ENCODE measurements at places on chromosomes 6 and 20.

DNA sequence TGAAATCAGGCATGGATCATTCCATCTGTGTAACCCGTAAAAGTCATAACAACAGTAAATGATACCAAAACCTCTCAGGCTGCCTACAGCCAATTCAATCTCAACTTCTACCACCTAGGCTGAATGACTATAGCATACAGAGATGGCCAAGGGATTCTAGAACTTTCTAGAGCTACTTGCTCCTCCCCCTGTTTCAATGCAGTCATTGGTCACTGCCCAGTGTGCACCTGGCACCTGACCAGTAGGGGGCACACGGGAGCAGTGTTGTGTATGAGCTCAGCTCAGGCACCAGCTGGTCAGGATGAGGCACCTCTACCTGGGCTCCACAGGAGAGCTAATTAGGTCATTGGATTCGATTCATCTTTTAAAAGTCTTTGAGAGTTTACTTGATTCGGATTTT is 86.2 kb downstream of the PLEKHG1 start:
- DNase-seq: peak; percentile 12
- no peaks in the 10 kb centered on the region for H3K36me3 ChIP-seq
- H3K27ac ChIP-seq: no peak overlapping the region
- H3K4me1 ChIP-seq: no peaks in the 10 kb centered on the region
- no peaks in the 10 kb centered on the region for H3K27me3 ChIP-seq
- H3K4me3 ChIP-seq: no peak overlapping the region

DNA sequence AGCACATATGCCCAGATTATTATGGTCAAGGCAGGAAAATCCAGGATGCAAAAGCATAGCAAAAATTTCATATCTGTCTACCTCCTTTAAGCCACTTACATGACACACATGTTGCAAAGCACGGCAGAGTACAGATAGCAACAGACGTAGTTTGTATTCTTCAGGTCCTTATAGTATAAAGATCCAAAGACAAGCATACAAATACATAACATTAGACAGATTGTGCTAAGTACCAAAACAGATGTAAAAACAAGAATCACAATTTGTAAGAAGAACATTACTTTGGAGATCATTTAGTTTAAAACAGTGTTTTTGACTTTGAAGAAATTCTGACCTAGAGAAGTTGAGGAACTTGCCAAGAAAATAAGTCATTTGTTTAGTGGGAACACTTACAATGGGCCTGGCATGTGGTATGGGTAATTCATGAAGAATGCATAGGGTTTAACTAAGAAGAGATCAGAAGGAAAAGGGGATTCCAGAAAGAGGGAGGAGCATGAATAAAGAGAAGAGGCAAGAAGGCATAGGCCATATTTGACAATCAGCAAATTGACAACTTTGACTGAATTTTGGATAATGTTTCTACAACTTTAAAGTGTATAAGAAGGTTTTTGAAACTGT is 30.6 kb upstream of the LMBRD1 start:
- no peaks in the 10 kb centered on the region for H3K36me3 ChIP-seq
- H3K4me3 ChIP-seq: no peak overlapping the region

- no peak for DNase-seq
- H3K4me3 ChIP-seq: no peak overlapping the region
- H3K36me3 ChIP-seq: no peaks in the 10 kb centered on the region
- H3K27ac ChIP-seq: no peak overlapping the region
- H3K27me3 ChIP-seq: no peaks in the 10 kb centered on the region
These were observed 304.1 kb downstream of the TAF4 start for GRCh38 chr20:61761453-61762166.

- H3K36me3 ChIP-seq: no peaks in the 10 kb centered on the region
- DNase-seq: peak; percentile 18
- peaks cover 20% of the 10 kb centered on the region for H3K27me3 ChIP-seq
- no peak overlapping the region for H3K4me3 ChIP-seq
- H3K27ac ChIP-seq: no peak overlapping the region
- H3K4me1 ChIP-seq: no peaks in the 10 kb centered on the region
These were observed 5.6 kb upstream of the ANKRD60 start for GRCh38 chr20:58233881-58234528.

DNA sequence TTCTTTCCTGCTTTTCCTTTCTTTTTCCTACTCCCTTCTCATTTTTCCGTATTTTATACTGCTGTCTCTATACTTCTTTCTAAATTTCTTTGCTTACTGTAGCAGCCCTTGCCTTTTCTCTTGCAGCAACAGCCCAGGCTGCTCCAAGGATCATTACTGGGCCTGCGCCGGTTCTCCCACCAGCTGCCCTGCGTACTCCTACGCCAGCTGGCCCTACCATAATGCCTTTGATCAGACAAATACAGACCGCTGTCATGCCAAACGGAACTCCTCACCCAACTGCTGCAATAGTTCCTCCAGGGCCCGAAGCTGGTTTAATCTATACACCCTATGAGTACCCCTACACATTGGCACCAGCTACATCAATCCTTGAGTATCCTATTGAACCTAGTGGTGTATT is 148.8 kb downstream of the QKI start:
- peak overlapping the region; percentile 4 for H3K27ac ChIP-seq
- peaks cover 58% of the 10 kb centered on the region for H3K36me3 ChIP-seq
- H3K4me1 ChIP-seq: no peaks in the 10 kb centered on the region
- no peak overlapping the region for H3K4me3 ChIP-seq

DNA sequence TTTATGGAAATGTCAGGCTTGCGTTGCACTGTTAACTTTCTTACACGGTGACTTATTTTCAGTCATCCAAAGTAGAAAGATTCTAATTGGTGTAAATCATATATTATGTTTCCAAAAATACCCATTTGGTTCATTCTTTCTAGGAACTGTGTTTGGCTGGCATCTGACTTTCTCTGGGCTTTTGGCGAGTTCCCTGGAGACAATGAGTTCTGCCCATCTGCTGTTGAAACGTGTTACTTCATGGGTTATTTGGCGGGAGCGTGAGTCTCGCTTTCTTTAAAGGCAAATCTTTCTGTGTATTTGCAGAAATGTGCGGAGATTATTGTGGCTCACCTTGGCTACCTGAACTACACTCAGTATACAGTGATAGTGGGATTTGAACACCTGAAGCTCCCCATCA is 29.5 kb downstream of the TMEM181 start:
- no peaks in the 10 kb centered on the region for H3K27me3 ChIP-seq
- no peak overlapping the region for H3K27ac ChIP-seq
- H3K4me3 ChIP-seq: no peak overlapping the region

DNA sequence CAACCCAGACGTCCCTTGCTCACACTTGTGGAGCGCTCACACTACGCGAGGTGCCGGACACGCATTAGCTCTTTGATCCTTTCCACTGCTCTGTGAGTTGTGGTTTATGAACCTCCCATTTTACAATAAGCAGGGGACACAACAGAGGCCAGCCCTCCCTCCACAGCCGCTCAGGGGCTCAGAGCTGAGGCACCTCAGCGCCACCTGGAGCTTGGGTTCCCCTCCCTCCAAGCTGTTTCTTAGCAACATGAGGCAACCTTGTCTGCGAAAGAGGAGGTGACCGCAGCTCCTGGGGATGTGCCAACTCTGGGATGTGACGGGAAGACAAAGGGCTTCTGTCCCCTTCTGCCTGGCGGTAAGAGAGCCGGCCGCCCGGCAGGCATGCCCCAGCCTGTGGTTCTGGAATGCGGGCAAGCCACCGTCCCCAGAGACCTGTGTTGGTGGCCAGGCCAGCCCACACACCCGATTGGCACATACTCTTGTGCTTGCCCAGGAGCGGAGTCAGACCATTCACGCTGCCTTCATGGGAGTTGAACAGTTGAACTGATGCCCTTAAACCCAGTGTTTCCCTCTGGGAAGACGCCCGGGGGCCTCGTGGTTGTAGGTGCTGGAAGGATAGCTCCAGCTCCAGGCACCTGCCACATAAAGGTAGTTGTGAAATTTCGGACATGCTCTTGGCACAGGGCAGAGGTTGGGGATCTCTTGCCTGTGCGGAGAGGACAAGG is 44.5 kb downstream of the RBM38 start:
- peak overlapping the region; percentile 53 for H3K27ac ChIP-seq
- no peak overlapping the region for H3K4me3 ChIP-seq
- H3K36me3 ChIP-seq: no peaks in the 10 kb centered on the region
- peaks cover 47% of the 10 kb centered on the region for H3K4me1 ChIP-seq
- peak; percentile 50 for DNase-seq

GRCh38 chr20:22833851-22834250 is 201.3 kb upstream of the SSTR4 start:
- H3K27me3 ChIP-seq: no peaks in the 10 kb centered on the region
- peaks cover 19% of the 10 kb centered on the region for H3K4me1 ChIP-seq
- H3K27ac ChIP-seq: no peak overlapping the region

GRCh38 chr6:6891125-6891721 is 216.5 kb upstream of the RREB1 start:
- peaks cover 25% of the 10 kb centered on the region for H3K4me1 ChIP-seq
- H3K4me3 ChIP-seq: no peak overlapping the region
- no peak overlapping the region for H3K27ac ChIP-seq
- DNase-seq: no peak
- no peaks in the 10 kb centered on the region for H3K36me3 ChIP-seq

- DNase-seq: no peak
- no peaks in the 10 kb centered on the region for H3K4me1 ChIP-seq
- H3K36me3 ChIP-seq: no peaks in the 10 kb centered on the region
These were observed 4.1 kb upstream of the CCR6 start for GRCh38 chr6:167118839-167119238.

- peak; percentile 17 for DNase-seq
- peaks cover 9% of the 10 kb centered on the region for H3K4me1 ChIP-seq
- no peak overlapping the region for H3K27ac ChIP-seq
- peaks cover 68% of the 10 kb centered on the region for H3K27me3 ChIP-seq
- H3K36me3 ChIP-seq: no peaks in the 10 kb centered on the region
- H3K4me3 ChIP-seq: no peak overlapping the region
These were observed 126.6 kb downstream of the TIAM2 start for GRCh38 chr6:155121699-155122098.

GRCh38 chr6:6331946-6332601 is 11.6 kb upstream of the F13A1 start:
- H3K4me3 ChIP-seq: no peak overlapping the region
- DNase-seq: no peak
- H3K4me1 ChIP-seq: peaks cover 23% of the 10 kb centered on the region
- peak overlapping the region; percentile 35 for H3K27ac ChIP-seq

DNA sequence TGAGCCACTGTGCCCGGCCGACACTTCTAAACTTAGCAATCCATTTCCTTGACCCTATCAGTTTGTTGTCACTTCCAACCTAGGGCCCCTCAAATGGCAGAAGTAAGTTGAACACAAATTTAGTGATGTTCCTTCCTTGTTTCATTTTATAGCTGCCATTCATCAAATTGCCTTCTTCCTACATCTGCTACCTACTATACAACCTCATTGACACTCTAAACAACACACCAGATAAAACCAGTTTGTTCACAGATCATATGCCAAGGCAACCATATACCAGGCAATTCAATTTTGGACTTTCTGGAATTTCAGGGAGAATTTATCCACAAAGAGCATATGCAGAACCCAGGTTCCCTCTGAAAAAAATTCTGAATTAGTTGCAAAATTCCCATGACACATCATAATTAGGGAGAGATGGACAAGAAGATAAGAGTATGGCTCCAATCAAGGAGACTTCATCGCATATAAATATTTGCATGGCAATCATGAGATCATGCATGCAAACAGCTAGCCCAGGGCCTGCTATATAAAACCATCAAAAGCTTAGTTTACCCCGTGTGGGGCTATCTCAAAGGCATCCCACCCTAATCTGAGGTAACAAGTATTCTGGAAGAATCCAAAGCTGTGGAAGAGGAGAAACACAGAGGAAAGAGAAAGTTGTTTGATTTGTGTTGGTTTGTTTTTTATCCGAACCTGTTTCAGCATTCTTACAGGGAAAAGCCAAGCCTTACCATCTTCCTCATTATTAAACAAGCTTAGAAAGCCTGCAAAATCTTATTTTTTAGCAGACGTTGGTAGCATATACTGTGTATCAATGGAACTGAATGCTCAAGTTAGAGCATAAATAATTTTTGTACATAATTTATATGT is 132.8 kb upstream of the TNFAIP3 start:
- H3K4me3 ChIP-seq: no peak overlapping the region
- no peak overlapping the region for H3K27ac ChIP-seq
- DNase-seq: no peak
- no peaks in the 10 kb centered on the region for H3K27me3 ChIP-seq
- peaks cover 5% of the 10 kb centered on the region for H3K4me1 ChIP-seq
- no peaks in the 10 kb centered on the region for H3K36me3 ChIP-seq

GRCh38 chr6:37994223-37994622 is 174.7 kb downstream of the ZFAND3 start:
- no peak overlapping the region for H3K27ac ChIP-seq
- H3K4me1 ChIP-seq: peaks cover 16% of the 10 kb centered on the region
- peak; percentile 3 for DNase-seq
- no peaks in the 10 kb centered on the region for H3K36me3 ChIP-seq
- H3K27me3 ChIP-seq: no peaks in the 10 kb centered on the region

DNA sequence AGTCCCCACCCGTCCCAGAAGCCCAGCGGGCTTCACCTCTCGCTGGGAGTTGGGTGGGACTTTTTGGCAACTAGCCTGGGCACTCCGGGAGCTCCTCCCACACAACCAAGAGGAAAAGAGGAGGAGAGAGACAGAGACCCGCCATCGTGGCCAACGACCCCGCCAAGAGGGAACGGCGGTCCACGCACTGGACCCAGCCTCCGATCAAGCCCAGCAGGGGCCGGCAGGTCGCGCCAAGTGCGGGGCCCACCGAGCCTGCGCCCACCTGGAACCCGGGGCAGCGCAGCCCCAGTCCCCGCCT is 3.0 kb upstream of the TMEM14C start:
- no peaks in the 10 kb centered on the region for H3K27me3 ChIP-seq
- H3K4me3 ChIP-seq: no peak overlapping the region
- peak; percentile 25 for DNase-seq
- no peak overlapping the region for H3K27ac ChIP-seq

DNA sequence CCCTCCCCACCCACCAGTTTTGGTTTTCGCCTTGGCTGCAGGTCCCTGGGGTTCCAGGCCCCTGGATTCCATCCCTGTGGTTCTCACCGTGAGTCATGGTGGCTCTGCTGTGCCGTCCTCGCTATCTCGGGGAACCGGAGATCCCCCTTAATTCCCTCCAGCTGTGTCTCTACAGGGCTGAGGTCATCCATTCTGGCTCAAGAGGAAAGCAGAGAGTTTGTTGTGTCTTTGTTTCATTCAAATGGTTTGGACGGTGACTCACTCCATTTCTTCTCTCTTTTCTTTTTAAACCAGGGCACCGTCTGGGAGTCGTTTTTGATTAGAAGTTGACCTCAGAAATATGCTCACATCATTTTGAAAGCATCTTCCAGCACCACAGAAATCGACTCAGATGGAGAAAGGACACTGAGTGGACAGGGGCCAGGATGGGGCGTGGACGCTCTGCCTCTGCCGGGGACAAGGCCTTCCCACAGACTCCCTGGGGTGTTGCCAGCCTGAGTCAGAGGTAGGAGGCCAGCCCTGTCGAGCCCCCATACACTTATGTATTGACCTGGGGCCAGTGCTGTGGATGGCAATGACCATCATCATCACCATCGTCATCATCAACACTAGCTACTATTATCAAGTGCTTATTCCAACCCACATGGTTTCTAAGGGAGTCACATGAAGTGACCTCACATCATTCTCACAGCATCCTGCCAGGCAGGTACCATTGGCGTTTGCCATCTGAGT is 176.2 kb downstream of the NFATC2 start:
- H3K4me1 ChIP-seq: no peaks in the 10 kb centered on the region
- H3K27me3 ChIP-seq: no peaks in the 10 kb centered on the region
- H3K4me3 ChIP-seq: no peak overlapping the region
- H3K36me3 ChIP-seq: no peaks in the 10 kb centered on the region
- DNase-seq: no peak

All from cardiac muscle cell (in vitro differentiated cells and primary cell).